Right renal pelvis (tissue), 4 donors: ENCODE measurements at places on chromosomes 3 and 15.

DNA sequence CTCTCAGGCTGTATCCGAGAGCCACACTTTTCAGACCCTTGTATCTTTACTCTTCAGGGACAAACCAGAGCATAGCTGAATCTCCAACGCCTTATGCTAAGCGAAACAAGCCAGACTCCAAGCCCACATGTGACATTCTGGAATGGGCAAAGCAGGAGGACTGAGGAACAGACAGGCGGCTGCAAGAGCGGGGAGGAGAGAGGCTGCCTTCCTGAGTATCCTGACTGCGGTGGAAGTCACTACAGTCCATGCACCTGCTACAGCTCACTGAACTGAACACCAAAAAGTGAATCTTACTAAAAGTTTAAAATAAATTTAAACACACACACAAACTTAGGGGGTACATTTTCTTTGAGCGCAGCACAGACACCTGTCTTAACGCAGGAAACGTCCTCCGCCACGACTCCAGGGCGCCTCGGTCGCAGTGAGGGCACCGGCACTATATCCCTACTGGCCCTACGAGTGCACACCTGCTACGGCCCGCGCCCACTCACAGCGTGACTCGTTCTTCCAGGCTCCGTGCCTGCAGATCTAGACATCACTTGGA, 1.4 kb downstream of the CYFIP1 start:
- no peak for DNase-seq

- DNase-seq, result peak; percentile 58
Measured at GRCh38 chr3:25468866-25469319, 40.8 kb downstream of the RARB start.

DNA sequence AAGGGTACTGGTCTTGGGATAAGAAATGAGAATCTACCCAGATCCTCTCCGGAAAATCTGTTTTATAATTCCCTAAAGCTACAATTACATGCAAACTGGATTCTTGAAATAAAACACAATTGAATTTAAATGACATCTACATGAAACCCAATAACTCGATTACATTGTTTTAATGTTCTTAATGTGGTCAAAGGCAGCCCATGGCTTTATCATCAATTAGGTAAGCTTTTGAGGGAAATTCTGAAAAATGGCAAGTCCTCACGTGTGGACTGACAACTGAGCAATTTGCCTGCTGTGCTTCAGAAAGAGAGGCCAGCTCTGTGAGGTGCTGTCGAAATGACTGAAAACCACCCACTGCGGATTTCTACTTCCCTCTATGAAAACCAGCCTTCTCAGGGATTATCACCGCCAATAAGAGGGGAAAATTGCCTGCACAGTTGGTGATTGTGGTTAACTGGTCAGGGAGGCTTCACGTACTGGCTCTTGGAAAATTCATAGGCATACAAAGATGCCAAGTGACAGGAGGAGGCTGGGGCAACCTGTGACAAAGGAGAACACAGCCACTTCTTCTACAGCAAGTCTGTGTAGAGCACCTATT, 200.8 kb upstream of the SLCO3A1 start:
- no peak for DNase-seq

- no peak for DNase-seq
Measured at GRCh38 chr3:123305192-123305591, 103.4 kb downstream of the SEC22A start.

- peak; percentile 38 for DNase-seq
Measured at GRCh38 chr3:59212128-59212779, 162.4 kb upstream of the CFAP20DC start.

DNA sequence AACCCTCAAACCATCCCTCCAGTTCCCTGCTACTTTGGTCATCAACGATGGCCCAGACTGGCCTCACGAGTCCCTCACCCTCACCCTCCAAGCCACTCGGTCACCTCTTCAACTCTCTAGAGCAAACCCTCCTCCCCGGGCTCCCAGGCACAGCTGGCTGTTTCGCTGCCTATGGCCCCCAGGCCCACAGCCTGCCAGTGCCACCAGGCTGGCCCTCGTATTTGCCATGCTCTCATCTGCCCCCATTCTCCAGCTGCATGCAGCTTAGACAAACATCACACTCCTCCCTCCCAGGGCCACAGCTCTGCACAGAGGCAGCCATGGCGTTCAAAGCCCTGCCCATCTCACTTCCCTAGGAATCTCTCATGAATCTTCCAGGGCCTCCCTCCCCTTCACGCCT, 13.8 kb downstream of the RAB43 start:
- DNase-seq, result no peak

DNA sequence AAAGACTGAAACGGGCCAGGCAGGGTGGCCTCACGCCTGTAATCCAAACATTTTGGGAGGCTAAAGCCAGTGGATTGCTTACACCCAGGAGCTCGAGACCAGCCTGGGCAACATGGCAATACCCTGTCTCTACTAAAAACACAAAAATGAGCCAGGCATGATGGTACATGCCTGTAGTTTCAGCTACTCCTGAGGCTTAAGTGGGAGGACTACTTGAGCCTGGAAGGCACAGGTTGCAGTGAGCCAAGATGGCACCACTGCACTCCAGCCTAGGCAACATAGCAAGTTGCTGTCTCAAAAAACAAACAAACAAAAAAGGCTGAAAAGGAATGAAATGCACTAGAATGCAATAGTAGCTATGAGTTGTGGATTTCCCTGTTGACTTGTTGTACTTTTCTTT, 94.7 kb downstream of the STAG1 start:
- no peak for DNase-seq

GRCh38 chr3:123655400-123655799, 70.5 kb upstream of the HACD2 start:
- no peak for DNase-seq

DNA sequence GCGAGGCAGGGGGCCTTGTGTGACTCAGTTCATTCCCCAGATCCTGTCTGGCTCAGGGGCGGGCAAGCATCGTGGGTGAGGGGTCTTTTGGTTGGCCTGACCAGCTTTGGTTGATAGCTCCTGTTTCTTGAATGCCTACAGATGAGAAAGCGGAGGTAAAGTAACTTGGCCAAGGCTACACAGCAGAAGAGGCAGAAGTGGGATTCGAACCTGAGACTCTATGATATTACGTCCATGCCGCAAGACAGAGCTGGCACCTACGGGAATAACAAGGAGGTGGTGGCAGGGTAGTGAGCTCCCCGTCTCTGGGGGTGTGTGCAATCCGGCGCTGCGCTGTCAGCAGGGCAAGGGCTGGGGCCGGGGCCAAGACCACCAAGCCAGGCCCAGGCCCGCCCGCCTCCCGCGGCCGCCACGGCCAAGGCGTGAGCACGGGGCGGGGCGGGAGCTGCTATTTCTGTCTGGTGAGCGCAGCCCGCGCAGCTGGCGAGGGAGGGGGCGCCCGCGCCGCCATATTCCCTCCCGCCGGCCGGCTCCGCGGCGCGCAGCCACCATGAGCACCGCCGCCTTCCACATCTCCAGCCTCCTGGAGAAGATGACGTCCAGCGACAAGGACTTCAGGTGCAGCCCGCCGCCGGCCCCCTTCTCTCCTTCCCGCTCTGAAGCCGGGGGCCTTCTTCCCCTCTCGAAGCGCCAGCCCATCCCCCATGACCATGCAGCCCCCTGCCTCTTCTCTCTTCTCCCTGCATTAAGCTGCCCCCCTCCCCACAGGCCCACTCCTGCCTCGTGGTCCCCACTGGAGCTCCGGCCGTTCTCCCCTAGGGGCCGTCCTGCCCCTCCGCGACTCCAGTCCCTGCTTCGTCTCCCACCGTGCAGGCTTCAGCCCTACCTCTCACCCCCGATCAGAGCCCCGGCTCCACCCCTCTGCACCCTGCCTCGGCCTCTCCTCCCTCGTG, at the start of gene CAND2:
CAND2 (plus strand) TSS at position 510 of the 953 bp plus-strand sequence; CDS start at position 551, 41 bp downstream.
- DNase-seq, result peak; percentile 60

- DNase-seq, result no peak
Measured at GRCh38 chr3:56590814-56591213, 33.8 kb downstream of the CCDC66 start.

- no peak for DNase-seq
Measured at GRCh38 chr15:83284559-83285283, at the start of gene BNC1. BNC1 (minus strand) TSS chr15:83284664; CDS start chr15:83284628, 36 bp downstream.

- DNase-seq, result no peak
Measured at GRCh38 chr3:16171009-16171408, 3.5 kb upstream of the GALNT15 start.

- no peak for DNase-seq
Measured at GRCh38 chr3:42752961-42753360, 20.1 kb downstream of the CCDC13 start.

GRCh38 chr3:187848401-187848800, 103.1 kb upstream of the BCL6 start:
- DNase-seq, result no peak

- no peak for DNase-seq
Measured at GRCh38 chr3:38614651-38615352, 34.7 kb downstream of the SCN5A start.

DNA sequence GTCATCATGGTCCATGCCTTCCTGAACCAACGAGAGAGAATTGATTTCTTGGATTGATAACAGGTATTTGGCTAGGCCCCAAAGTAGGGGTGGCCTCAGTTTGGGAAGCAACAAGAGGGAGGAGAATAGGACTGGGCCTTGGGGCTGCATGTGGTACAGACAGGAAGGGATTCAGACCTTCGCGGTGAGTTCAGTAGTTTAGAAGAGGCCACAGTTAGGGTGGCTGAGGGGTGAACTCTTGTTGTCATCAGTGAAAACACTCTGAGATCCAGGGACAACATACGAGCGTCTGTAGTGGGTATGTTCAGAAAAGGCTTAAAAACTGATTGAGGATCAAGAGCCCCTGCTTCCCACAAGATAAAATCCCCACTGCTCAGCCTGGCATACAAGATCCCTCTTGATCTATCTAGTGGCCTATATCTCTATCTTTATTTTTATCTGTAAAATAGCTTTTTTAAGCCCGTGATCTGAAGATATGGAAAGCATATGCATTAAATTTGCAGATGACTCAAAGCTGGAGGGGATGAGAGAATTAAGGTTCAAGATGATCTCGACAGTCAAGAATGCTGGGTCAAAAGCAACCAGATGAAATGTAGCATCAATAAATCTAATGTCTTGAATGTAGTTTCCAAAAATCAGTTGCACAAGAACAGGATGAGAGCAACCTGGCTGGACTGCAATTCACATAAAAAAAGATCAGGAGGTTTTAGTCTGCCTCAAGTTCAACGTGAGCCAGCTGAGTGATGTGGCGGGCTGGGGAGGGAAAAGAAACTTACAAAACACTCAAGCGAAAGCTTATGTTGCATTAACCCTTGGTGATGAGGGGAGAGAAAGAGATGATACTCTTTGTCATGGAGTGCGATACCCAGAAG, 221.1 kb upstream of the TLE3 start:
- DNase-seq, result no peak

GRCh38 chr3:41893977-41894376, 67.9 kb downstream of the ULK4 start:
- DNase-seq, result peak; percentile 14

DNA sequence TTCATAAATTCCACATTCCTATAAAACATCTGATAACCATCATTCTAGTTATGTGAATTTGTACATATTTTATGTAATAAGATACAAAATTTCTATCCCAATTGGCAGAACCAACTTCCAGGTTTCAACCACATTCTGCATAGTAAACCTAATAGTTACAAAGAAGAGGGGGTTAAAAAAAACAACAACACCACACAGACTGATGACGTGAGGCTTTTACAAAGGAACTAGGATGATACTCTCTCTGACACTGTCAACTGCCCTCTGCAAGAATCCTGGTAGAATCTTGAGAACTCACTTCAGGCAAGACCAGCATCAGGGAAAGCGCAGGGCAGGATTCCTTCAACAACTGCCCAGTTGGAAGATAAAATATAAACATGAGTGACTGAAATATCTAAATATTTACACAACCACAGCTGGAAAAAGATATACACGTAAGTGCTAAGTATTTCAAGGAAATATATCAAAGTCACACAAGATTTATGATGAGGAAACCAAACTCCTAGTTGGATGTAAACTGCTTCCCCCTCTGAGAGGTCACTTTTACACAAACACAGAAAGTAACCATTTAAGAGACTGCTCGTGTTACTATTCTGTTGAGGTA, 816.4 kb downstream of the ROBO1 start:
- no peak for DNase-seq

DNA sequence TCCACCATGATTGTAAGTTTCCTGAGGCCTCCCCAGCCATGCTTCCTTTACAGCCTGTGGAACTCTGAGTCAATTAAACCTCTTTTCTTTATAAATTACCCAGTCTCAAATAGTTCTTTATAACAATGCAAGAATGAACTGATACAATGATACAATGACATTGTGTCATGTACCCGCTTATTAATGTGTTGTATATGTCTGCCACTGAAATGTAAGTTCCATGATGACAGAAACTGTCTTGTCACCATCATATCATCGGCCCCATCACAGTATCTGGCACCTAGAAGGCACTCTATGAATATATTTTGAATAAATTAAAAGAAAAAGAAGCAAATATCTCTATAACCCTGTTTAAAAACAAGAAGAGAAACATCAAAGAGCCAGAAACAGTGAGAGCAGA, 29.6 kb downstream of the FEZF2 start:
- no peak for DNase-seq

DNA sequence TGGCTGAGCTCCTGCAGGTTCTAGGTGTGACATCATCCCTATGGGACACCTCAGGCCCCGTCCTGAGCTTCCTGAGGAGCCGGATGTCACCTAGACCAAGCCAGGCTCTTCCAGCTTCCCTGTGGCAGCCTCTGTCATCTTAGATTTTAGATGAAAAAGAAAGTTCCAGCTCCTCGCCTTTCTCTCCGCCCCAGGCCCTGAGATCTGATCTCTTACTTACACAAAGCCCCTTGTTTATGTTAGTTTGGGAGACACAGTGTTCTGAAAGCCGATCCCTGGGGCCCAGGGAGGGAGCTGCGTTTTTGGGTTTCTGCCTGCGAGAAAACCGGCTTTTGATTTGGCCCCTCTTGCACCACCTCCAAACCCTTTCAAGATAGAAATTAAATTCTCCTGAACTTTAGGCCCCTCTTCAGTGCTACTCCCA, 40.2 kb upstream of the FAM107A start:
- DNase-seq, result peak; percentile 53

DNA sequence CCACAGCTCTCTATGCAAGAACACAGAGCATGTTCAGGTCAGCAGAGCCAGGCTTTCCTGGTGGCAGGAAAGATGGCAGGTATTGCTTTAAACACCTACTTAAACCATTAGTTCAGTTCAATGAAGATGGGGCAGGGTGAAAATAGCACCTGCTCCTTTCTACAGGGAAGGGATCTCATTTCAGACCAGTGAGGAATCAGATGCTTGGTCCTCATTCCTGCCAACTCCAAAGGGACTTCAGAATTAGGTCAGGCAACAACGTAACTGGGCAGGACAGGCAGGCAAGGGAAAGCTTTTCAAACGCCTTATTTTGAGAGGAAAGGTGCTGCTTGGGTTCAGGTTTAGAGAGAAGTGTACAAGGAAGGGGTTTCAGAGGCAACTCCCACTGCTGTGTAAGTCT, 12.6 kb upstream of the RPS17 start:
- DNase-seq, result no peak

- no peak for DNase-seq
Measured at GRCh38 chr15:75008629-75009326, 13.4 kb downstream of the SCAMP5 start.
